ENCODE measurements at places on chromosomes 13 and 19.

DNA sequence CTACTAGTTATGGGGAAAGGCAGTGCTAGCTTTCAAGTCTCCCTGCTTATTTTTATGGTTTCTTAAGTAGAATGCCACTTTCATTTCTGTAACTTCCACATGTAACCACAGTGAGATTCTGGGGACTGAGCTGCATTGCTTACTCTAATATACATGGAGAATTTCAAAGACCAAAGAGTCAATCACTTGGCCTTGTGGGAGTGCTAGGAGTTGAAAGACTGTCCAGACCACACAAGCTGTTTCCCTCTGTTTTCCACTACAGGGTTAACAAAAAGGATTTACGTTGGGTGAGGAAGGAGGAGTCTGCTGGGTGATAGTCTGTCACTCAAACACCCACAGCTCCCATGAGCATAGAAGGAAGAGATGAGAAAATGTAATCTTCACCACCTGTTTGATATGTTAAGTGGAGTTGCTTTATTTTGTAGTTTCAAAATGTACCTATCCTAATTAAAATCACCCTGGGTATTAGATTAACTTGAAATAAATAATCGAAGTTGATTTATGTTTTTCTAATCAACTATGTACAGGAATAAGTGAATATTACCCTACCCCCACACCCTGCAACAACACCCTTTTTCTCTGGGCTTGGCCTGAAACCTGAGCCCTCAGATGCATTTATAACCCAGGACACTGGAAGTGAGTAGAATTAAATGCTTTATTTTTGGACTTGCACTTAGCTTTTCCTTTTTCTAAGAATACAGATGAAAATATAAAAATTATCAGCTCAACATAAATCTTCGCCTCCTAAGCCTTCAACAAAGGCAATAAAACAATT is 225.8 kb upstream of the SLC10A2 start:
- no peak for DNase-seq

DNA sequence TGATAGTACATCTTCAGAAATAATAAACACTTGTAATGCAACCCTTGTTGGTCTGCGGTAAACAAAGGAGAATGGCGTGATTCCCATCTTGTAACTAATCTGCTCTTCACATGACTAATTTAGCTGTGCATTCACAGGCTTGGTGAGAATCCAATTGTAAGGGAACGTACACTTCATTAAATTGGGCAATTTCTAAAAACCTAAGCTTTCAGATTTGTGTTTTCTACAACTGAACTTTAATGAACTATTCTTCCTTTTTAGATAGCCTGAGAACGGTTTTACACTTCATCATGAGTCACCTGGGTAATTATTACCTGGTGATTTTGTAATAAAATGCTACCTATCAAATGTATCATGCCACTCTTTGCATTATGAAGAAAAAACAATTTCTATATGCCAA is 306.9 kb downstream of the KLF5 start:
- no peak for DNase-seq

DNA sequence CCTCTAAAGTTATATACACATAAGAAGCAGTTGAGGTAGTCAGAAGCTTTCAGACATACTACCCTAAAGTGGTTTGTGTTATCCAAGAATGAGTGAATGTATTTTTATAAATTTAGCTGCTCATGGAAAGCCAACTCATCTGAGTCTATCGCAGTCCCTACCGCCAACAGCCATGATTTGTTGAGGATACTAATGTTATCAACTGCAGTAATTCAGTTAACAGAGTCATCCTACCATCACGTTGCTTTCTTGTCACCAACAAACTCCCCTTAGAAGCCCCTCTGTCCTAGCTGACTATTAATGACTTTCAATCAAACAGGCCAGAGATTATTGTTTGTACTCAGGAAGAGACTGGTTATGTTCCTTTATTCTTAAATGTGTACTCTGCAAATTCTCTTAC is 169.9 kb downstream of the DCT start:
- DNase-seq: no peak

GRCh38 chr19:28711411-28711810 is 501.5 kb downstream of the UQCRFS1 start:
- no peak for DNase-seq

- no peak for DNase-seq
These were observed 278.8 kb downstream of the TSHZ3 start for GRCh38 chr19:31070146-31071065.

- no peak for DNase-seq
These were observed 1.1 kb downstream of the ZNF836 start for GRCh38 chr19:52170304-52170703.

- no peak for DNase-seq
These were observed 8.8 kb downstream of the STK11 start for GRCh38 chr19:1214299-1214861.

- no peak for DNase-seq
These were observed 289.2 kb downstream of the KLF12 start for GRCh38 chr13:73844986-73845385.

DNA sequence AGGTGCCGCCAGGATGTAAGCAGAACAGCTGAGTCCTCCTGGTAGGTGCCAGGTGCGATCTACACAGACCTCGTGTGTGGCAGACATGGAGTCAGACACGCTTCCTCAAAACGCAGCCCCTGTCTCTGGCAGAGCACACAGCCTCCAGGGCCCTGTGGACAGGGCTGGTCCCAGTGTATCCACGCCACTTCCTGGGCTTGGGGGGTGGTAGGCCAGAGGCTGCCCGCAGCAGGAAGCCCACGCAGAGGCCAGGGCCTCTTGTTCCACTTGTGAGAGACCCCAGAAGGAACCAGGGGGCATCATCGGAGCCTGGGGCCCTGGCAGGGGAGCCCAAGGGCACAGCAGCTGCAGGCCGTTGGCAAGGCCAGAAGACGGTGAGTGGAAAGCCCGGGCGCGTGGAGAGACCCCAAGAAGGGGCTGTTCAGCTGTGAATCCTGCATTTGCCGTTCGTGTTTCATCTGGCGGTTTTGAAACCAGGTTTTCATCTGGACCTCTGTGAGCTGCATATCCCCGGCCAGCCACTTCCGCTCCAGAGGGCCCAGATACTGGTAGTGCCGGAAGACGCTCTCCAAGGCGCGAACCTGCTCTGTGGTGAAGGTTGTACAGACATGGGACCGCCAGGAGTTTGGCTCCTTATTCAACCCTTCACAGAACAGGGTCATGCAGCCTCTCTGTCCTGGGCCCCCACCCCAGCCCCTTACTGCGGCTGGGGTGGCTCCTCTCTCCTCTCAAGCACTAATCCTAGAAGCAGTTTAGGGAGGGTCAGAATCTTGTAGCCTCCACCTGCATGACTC is 25.1 kb upstream of the SLITRK1 start:
- no peak for DNase-seq

- peak; percentile 55 for DNase-seq
These were observed 142.4 kb downstream of the MYCBP2 start for GRCh38 chr13:77184455-77184854.

DNA sequence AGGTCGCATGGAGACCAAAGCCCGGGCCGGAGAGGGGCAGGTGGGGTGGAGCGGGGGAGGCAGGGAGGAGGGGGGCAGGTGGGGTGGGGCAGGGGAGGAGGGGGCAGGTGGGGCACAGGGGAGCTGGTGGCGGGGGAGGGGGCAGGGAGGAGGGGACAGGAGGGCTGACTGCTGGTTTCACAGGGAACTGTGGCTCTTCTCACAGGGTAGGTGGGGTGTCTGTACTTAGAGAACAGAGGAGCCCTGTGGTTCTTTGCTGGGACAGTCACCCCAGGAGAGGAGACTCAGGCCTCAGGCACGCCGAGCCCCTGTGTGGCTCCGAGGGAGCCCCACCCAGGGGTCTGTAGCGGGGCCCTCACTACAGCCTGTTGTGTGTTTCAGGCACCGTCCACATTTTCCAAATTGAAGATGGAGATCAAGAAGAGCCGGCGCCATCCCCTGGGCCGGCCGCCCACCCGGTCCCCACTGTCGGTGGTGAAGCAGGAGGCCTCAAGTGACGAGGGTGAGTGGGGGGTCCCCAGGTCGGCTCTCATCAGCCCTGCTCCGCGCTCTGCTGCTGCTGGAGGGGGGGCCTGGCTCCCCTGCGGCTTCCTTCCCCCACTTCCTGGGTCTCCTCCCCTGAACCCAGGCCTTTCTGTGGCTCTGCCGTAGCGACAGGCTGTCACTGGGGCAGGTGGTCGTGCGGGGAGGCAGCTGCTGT is 162.7 kb downstream of the KDM4B start:
- no peak for DNase-seq

- DNase-seq: no peak
These were observed 6.0 kb upstream of the TPRX2 start for GRCh38 chr19:47853003-47853402.

DNA sequence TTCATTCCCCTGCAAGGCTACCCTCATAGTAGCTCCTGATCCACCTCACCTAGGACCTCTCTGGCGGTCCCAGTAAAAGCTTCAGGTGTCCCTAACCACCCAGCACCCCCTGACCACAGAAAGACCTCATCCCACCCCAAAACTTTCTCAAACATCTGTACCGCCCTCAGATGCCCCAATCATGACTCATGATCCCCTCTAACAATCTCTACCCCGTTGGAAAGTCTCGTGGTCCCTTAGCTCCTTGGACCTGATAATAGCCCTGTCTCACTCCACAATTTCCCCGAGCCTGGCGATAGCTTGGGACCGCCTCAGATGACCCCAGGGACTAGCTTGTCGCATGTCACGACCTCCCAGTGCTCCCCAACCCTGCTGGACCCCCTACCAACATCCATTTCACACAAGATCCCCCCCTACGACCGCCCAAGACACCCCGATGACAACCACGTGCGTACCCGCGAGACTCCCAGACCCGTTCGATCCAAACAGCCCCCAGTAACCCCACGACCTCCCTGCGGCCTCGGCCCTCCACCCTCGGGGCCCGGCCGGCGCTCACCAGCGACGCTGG is 450 bp downstream of the NDUFA11 start:
- DNase-seq: no peak

DNA sequence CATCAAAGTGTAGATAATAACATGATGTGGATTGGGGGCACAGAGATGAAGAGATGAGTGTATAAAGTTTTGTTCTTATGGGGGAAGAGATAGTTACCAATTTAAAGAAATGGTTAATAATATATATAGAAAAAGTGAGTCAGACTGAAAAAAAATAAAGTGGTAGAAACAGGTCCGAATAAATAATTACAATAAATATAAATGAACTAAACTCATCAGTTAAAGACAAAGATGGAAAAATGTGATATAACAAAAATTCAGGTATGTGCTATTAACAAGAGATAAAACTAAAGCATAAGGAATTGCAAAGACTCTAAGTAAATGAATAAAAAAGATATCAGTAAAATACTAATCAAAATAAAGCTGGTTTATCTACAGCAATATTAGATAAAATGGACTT is 61.1 kb upstream of the KPNA3 start:
- DNase-seq: no peak

GRCh38 chr13:44223770-44224444 is 149.7 kb upstream of the SERP2 start:
- DNase-seq: no peak

- no peak for DNase-seq
These were observed 1169.0 kb downstream of the DIAPH3 start for GRCh38 chr13:58994777-58995176.

- no peak for DNase-seq
These were observed 66.7 kb downstream of the CDADC1 start for GRCh38 chr13:49314344-49314882.

DNA sequence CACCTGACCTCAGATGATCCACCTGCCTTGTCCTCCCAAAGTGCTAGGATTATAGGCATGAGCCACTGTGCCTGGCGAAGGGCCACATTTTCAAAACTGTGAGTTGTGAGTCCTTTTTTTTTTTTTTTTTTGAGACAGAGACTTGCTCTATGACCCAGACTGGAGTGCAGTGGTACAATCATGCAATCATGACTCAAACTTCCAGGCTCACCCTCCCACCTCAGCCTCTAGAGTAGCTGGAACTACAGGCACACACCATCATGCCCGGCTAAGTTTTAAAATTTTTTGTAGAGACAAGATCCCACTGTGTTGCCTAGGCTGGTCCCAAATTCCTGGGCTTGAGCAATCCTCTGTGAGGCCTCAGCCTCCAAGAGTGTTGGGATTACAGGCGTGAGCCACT is 3.8 kb upstream of the MYPOP start:
- DNase-seq: no peak

DNA sequence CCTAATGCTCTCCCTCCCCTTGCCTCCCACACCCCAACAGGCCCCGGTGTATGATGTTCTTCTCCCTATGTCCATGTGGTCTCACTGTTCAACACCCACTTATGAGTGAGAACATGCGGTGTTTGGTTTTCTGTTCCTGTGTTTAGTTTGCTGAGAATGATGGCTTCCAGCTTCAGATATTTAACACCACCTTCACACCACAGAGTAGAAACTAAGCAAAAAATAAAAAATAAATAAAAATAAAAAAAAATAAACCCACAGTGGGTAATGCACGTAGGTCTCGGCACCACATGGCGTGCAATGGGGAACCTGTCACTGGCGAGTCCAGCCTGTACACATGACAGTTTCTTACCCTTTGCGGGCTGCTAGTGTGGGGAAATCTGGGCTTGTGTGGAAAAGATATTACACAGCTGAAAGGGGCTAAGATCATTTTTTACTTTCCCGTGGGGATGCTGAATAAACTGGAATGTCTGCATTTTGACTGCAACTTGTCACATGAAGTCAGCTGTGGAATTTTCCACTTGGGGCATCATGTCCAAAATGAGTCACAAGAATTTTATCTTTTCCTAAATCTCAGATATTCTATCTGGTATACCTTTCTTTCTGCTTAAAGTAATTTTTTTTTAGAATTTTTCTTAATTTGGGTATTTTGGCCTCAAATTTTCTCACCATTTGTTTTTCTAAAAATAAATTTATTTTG is 170.5 kb downstream of the IRS2 start:
- DNase-seq: no peak

DNA sequence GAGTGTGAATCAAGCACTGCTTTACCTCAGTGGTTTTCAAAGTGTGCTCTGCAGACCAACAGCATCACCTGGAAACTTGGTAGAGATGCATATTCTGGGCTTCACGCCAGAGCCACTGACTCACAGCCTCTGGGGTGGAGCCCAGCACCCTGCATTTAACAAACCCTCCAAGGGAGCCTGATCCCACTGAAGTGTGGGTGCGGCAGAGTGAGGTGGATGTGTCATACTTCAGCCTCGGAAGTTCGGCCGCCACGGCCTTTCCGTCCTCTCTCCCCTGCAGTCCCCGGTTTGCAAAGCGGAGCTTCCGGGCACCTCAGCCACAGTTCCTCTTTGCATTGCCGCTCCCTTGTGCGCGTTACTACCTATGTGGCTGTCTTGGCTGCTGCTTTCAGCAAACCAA is 33.3 kb upstream of the MICU2 start:
- DNase-seq: peak; percentile 10

DNA sequence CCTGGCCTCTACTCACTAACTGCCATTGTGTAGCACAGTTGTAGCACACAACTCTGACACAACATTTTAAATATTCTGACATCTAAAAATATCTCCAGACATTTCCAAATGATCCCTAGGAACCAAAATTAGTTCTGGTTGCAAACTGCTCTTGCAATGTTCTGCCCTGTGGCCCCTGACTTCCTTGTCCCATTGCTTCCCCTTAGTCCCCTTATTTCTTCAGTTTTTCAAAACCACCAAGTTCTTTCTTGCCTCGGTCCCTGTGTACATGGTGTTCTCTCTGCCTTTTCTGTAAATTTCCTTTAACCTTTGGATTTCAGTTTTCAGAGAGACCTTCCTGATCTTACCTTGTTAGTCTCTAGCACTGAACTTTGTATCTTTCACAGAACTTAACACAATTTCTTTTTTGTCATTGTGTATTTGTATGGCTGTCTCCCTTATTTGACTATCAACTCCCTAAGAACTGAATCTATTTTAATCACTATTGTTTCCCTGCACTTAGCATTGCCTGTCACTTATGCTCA is 87.6 kb upstream of the MLNR start:
- no peak for DNase-seq

- DNase-seq: no peak
These were observed 614 bp upstream of the PNMA8A start for GRCh38 chr19:46471811-46472543.

GRCh38 chr19:16359074-16359473 is 34.4 kb downstream of the KLF2 start:
- DNase-seq: no peak
